Fibroblast of skin of left quadriceps (primary cell): ENCODE measurements at places on chromosomes 3 and 15.

- DNase-seq: no peak
Observed at GRCh38 chr3:59404064-59404463, 354.2 kb upstream of the CFAP20DC start.

DNA sequence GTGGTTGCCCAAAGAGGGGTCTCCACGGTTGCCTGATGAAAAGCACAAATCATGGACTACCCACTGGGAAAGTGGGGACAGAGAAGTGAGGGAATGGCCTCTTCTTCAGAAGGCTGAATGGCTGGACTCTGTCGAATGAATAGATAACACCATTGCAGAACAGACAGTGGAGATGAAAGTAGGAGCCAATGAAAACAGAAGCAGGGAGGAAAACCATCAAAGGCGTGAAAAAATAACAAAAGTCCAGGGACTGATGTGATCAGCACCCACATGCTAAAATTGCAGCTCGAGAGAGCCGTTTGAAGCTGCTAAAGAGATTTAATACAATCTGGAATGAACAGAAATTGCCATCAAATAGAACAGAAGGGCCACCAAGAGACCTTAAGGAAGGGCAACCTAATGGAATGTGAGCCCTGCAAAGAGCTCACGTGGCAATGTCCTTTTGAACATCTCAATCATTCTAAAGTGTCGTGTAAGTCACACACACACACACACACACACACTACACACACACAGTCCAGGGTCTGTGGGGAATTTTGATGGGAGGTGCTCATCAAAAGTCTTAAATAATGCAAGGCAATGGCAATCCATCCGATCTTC, 130.9 kb upstream of the ICE2 start:
- no peak for DNase-seq

DNA sequence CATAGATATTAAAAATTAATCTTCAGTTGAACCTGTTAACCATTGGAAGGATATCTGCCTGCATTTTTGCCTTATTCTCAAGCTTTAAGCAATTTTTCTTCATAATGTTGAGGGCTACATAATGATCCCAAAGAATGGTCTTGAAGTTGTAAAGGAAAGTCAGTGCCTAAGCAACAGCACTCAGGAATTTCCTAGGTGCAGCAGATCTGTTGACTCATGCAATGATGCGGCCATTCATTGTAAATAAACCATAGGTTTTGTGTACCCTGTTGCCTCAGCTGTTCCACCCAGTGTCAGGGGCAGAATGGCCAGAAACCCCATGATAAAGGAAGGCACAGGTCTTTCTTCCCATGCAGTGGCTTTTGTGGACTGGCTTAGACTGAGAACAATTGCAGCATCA, 78.4 kb upstream of the TRIM42 start:
- no peak for DNase-seq

DNA sequence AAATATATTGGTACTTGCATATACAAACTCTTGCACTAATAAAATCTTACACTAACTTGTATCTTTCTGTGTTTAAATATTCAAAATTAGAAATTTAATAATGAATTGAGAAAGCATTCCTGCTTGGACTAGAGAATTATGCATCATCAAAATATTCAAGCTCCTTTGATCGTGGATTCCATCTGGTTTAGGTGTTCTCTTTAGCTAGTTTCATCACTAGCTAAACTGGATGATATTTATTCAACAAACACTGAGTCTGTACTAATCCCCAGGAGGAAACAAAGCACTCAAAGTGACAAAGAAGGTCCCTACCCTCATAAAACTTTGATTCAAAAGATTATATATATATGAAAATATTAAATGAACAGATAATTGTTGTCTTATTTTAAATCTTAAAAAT, 1360.9 kb upstream of the ALCAM start:
- no peak for DNase-seq

DNA sequence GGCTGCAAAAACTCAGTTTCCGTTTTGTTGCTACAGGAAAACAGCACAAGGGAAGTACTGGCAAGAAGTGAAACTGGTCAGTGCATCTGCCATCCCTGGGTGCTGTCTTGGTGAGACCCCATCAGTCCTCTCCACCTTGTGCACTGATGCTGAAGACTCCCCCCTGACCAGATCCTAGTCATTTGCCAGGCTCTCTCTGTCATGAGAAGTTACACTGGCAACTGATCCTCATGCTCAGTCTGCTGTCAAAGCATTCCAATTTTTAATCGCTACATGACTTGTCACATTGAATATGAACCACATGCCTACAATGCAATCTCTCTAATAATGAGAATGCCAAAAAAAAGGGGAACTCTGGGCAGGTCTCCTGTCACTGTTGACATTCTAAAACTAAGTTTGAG, 296.5 kb downstream of the ZIC1 start:
- no peak for DNase-seq

DNA sequence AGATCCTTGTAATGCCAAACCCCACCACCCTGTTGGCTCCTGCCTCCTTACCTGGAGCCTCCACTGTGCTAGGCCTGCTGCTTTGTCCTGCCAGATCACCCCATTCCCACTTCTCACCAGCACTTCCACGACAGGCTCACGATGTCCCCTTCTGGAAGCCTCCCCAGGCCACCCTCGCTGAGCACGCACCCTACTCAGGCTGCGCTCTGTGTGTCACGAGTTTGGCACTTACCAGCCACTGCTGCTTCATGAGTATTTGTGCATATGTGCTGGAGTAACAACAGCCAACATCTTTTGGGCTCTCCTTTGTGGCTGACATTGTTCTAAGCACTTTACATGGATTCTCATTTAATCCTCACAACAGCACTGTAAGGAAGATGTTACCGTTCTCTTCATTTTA, 58.1 kb downstream of the PDIA5 start:
- no peak for DNase-seq

- no peak for DNase-seq
Observed at GRCh38 chr3:58683001-58683458, 16.5 kb upstream of the FAM3D start.

- DNase-seq: no peak
Observed at GRCh38 chr15:85778107-85778776, 16.5 kb downstream of the KLHL25 start.

DNA sequence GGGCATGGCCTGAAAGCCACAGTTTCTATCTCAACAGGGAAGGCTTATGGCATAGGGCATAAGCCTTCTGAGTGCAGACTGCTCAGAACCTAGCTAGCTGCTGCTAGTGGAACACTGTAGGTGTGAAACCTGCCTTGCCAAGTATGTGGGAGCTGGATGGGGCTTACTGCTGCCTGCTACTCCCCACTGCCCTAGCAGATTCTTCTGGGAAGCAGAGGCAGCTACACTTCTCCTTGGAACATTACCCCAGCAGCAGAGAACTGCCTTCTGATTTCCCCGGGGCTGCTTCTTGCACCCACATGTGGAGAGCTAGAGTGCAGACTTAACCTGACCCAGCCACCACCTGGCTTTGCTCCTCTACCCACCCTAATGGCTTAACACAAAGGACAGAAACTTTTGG, 215.7 kb downstream of the POLQ start:
- no peak for DNase-seq

DNA sequence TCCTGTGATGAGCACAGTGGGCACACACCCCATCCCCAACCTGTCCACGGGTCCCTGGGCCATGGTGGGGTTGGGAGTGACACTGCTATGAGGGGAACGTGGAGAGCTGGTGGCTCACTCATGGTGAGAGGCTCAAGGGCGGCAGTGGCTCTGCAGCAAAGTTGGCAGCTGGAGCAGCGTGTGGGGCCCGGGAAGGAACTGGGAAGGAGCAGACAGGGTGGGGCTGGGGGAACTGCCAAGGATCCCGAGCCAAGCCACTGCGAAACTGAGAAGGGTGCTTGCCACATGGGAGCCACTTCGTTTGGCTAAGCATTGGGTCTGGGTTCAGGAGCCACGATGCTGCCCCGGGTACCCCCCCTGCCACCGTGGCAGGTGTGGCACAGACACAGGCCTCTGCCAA, 80.1 kb downstream of the SNRK start:
- no peak for DNase-seq
